ENCODE measurements at places on chromosomes 2 and 18.

DNA sequence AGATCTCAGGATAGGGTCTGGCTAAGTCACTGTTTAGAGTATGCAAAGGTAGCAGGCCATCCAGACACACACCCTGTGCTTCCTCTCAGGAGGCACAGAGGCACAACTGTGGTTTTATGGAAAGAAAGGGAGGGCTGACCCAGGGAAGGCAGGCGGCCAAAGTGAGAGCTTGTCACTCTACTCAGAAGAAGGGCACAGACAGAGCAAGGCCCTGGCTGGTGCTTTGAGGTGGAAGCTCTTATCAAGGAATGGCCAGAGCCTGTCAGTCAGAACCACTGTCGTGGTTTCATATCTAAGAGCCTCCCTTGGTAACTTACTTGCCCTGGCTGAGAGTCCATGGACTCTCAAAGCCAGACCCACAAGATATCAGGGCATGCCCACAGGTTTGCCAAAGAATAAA, 40.7 kb downstream of the SLC9A2 start:
- DNase-seq, result no peak

DNA sequence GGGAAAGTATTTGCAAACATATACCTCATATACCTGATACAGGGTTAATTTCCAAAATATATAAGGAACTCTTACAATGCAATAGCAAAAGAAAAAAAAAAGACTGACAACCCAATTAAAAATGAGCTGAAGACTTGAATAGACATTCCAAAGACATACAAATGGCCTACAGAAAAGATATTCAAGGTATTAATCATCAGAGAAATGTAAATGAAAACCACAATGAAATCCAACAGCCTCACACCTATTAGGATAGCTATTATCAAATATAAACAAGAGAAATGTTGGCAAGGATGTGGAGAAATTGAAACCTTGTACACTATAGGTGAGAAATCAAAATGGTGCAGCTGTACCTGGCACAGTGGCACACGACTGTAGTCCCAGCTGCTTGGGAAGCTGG, 25.7 kb downstream of the NR4A2 start:
- DNase-seq, result no peak

GRCh38 chr18:40984856-40985255, 970.2 kb upstream of the PIK3C3 start:
- DNase-seq, result no peak

DNA sequence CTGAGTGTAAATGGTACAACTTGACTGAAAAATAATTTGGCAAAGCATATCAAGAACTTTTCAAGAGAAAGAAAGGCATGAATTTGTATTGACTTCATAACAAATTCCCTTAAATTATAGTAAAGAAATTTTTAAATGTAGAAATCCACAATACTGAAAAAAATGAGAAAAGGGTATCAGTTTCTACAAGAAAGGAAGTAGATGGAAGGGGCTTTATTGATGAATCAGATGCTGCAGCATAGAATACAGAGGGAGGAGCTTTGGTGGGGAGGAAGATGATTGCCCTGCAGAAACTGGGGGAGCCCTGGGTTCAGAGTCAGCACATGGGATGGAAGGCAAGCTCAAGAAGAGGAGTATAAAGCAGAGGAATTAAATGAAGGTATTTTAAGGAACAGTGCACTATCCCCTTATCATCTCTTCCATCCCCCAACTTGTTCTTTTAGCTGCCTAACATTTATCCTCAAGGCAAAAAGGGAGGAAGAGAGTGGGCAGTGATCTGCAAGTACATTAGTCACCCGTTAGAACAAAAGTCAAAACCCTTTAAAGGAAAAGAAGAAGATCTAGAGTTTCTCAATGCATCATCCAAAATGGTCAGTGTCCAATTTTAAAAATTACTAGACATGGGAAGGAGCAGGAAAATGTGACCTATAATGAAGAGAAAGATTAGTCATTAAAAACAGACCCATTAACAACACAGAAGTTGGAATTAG, 77.7 kb downstream of the KCTD18 start:
- no peak for DNase-seq

- DNase-seq, result no peak
Measured at GRCh38 chr2:151518802-151519201, 109.1 kb downstream of the RIF1 start.

DNA sequence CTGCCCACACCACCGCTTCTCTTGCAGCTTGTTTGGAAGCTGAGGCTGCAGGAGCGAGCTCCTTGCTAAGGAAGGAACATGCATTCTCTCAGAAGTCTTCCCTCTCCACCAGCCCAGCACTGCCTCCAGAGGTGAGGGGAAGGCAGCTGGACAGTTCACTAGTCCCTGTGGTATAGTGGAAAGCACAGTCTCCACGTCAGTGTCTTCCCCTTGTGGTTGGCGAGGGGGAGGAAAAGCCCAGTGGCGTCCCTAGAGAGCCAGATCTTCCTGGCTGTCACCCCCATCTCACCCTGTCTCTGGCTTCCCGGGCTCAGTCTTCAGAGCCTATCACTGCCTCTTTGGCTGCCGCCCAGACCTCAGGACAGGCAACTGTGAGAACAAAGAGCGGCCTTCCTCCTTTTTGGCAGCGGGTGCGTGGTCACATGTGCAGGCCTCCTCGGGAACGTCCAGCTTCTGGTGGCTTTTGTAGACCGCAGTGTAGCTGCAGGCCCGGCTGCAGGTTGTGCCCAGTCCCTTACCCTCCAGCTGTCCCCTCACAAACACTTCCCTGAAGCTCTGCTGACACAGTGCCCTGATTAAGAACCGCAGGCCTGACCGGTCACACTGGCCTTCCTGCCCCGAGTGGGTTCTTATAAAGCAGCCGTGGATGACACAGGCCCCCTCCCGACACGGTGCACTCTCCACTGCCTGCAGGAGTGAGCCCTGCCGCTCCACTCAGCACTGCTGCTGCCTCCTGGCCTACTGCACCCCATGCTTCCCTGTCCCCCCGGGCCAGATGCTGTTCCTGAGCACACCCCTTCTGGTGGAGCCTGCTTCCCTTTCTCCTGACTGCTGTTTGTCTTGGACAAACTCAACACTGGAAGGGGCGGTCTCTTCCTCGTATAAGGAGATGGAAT, 90.9 kb downstream of the RNF144A start:
- DNase-seq, result peak; percentile 81

DNA sequence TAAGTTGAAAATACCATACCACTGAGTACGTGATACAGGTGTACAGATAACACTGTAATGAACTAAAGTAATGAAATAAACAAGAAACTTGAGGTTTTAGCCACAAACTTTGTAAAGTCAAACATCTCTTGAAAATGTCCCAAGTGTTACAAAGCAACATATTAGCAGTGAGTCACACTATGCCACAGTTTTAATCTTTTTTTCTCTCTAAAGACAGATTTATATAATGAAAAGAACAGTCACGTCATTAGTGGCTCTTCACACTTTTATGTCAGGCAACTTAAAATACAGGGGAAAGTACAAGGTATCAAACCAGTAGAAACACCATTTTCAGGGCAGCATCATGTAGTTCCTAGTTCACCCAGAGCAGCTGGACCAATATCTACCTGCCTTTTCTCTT, 42.1 kb downstream of the RAPH1 start:
- no peak for DNase-seq

GRCh38 chr2:9236045-9236344, 29.4 kb downstream of the ASAP2 start:
- no peak for DNase-seq

- DNase-seq, result no peak
Measured at GRCh38 chr2:44741507-44741906, 200.0 kb upstream of the SIX3 start.

DNA sequence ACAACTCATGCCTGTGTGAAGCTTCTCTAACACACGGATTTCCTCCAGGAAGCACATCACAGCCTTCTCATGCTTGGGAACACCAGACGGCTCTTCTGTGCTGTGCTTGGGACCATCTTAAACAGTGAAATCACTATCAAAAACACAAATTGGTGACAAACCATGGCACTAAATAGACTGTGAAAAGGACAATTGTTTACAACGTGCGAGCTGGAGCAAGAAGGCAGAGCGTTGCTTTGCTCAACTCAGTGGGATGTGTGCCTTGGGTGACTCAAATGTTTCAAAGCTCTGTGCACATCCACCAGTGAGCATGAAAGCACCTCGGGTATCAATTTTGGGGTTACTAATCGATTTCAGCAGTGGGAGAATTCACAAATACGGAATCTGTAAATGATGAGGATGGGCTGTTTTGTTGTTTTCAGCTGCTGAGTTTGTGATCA, 182.4 kb upstream of the ARL4C start:
- DNase-seq, result no peak

DNA sequence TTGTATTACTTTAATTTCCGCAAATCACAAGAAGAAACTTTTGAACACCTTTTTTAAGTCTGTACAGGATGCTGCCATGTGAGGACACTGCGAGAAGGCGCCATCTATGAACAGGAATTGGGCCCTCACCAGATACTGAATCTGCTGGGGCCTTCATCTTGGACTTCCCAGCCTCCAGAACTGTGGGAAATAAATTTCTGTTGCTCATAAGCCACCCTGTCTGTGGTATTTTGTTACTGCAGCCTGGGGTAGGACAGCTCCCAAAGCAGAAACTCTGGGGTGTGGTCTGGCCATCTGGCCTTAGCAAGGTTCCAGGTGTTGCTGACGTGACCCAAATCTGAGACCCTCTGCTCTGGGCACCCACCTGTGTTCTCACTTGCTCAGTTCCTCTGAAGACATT, 16.5 kb downstream of the UXS1 start:
- no peak for DNase-seq

GRCh38 chr2:40093021-40093675, 314.1 kb upstream of the THUMPD2 start:
- DNase-seq, result no peak

GRCh38 chr2:53854678-53855077, 5.1 kb downstream of the GPR75 start:
- DNase-seq, result no peak

- DNase-seq, result no peak
Measured at GRCh38 chr18:31977270-31977872, 34.4 kb upstream of the TRAPPC8 start.

- no peak for DNase-seq
Measured at GRCh38 chr2:119383410-119384140, 16.8 kb downstream of the DBI start.

- DNase-seq, result no peak
Measured at GRCh38 chr18:48417985-48418384, 8.8 kb upstream of the ZBTB7C start.

DNA sequence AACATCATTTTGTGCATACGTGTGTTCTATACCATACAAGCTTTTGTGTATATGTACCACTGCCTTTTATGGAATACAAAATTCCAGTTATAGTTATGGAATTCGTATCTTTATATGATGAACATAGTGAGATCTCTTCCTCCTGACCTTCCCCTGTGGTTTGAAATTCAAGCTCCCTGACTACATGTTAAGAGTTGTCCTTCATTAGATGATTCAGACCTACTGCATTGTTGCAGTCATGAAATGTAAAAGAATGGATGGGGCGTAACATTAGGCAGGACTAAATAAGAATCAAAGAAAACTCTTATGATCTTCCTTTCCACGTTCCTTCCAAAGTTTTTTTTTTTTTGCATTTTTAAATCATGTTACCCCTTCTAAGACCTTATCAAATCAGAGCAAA, 107.1 kb downstream of the UNC80 start:
- DNase-seq, result no peak

GRCh38 chr2:121071034-121071504, 213.9 kb downstream of the TFCP2L1 start:
- DNase-seq, result peak; percentile 12

DNA sequence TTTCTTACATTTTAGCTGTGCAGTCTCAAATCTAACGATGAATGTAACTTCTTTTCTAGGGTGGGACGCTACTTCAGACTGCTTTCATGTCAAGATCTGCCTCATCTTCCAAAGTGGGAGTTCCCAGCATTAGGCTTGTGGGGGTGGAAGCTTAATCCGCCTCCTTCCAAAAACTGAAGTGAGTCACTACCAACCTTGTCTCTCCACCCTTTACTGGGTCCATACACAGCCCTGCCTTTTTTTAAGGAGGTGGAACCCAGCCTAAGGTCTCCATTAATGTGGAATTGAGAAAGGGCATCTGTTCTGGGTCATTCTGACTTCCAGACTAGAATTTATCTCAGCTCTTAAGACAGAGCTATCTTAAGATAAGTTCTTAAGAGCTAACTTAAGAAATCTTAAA, 42.0 kb upstream of the NFE2L2 start:
- DNase-seq, result no peak

- DNase-seq, result no peak
Measured at GRCh38 chr2:144374163-144374661, 145.7 kb downstream of the ZEB2 start.

DNA sequence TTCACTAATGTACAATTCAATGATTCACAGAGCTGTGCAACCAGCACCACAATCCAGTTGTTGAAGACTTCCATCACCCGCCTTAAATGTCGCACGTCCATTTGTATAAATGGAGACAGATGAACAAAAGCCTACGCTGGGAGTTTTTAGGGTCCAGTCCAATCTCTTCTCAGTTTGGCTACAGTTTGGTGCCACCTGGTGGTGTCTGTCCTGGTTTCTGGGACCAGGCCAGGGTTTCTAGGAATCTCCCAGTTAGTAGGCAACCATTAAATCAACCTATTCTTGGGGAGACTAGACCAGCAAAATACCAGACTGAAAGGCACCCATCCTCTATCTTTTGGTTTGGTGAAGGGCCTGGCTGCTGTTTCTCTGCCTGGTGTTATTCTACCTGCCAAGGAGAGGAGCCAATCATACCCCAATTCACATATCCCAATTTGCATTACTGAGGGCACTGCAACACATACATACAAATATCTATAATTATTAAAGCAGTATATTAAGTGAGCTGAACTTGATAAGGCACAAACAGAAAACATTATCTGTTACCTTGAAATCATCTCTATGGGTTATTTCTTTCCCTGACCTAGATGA, 3.2 kb upstream of the DDX1 start:
- DNase-seq, result peak; percentile 38

GRCh38 chr2:159658881-159659873, 42.8 kb upstream of the BAZ2B start:
- DNase-seq, result no peak

- DNase-seq, result no peak
Measured at GRCh38 chr18:9647496-9648323, 33.4 kb upstream of the PPP4R1 start.
